ENCODE measurements at places on chromosomes 3 and 15.

GRCh38 chr3:33439546-33440327, 468 bp downstream of the UBP1 start:
- DNase-seq: peak; percentile 42

DNA sequence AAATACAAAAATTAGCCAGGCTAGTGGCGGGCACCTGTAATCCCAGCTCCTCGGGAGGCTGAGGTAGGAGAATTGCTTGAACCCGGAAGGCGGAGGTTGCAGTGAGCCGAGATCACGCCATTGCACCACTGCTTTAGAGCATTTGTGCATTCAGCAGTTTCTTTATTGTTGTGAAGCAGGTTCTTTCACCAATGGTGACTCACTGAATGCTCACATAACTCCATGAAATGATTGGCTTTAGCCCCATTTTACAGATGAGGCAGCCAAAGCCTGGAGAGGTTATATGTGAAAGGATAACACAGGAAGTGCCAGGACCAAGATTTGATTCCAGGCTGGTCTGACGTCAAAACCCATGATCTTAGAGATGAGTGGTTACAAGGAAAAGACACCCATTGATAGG, 195.2 kb downstream of the SLCO3A1 start:
- no peak for DNase-seq

GRCh38 chr3:142027735-142028134, 121.6 kb downstream of the TFDP2 start:
- DNase-seq: peak; percentile 44

DNA sequence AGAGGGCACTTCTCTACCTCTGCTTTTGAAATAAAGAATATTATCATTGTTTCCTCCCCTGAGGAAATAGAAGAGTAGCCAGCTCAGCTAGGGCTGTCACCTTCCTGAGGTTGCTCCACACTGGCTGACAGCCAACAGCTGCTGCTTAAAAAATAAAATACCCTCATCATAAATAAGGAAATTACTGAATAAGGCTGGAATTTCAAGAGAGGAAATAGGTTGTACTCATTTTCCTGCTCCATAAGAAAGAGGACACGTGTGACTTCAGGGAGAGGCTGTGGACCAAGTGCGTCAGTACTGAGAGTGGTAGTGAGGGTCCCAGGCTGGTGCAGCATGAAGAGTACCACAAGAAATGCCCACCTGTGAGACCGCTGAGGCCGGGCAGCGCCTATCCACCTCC, 8.1 kb upstream of the C2CD4B start:
- DNase-seq: no peak

DNA sequence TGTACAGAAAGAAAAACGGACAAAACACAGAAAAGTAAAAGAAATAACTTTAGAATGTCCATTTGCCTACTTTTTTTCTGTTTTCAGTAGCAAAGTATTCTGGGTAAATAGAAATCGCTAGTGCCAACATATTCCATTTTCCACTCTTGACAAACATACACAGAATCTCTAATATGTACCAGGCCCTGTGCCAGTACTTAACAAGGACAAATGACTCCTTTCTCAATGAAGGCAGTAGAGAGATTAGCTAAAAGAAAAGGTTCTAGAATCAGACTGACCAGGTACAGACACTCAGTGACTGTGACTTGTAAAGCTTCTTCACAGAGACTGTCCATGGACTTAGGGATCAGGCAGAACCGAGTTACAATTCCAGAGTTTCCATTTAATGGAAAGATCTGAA, 165.8 kb upstream of the STAC start:
- DNase-seq: no peak

- DNase-seq: no peak
These were observed 48.9 kb downstream of the PTPRG start for GRCh38 chr3:61610316-61610715.

DNA sequence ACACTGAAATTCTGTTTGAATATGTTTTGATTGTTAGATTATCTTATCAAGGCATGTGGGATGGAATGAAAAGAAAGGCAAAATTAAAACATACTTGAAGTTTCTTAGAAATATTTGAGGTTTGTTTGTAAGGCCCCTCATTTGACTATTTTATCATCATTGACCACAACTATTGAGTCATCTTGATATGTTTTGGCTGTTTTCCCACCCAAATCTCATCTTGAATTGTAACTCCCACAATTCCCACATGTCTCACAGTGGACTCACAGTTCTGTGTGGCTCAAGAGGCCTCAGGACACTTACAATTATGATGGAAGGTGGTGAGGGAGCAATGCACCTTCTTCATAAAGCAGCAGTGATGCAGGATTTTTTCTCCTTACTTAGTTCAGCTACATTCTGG, 917.1 kb downstream of the PLOD2 start:
- peak; percentile 41 for DNase-seq

GRCh38 chr3:105422645-105423044, 55.9 kb downstream of the ALCAM start:
- DNase-seq: no peak

- DNase-seq: no peak
These were observed 1.7 kb upstream of the COL7A1 start for GRCh38 chr3:48596676-48597407.

GRCh38 chr3:53092942-53093341, 37.3 kb downstream of the RFT1 start:
- DNase-seq: no peak

- DNase-seq: no peak
These were observed 1.3 kb upstream of the ATP2B2 start for GRCh38 chr3:10506696-10507095.

- DNase-seq: peak; percentile 46
These were observed 88.4 kb downstream of the ASB7 start for GRCh38 chr15:100690795-100691158.

DNA sequence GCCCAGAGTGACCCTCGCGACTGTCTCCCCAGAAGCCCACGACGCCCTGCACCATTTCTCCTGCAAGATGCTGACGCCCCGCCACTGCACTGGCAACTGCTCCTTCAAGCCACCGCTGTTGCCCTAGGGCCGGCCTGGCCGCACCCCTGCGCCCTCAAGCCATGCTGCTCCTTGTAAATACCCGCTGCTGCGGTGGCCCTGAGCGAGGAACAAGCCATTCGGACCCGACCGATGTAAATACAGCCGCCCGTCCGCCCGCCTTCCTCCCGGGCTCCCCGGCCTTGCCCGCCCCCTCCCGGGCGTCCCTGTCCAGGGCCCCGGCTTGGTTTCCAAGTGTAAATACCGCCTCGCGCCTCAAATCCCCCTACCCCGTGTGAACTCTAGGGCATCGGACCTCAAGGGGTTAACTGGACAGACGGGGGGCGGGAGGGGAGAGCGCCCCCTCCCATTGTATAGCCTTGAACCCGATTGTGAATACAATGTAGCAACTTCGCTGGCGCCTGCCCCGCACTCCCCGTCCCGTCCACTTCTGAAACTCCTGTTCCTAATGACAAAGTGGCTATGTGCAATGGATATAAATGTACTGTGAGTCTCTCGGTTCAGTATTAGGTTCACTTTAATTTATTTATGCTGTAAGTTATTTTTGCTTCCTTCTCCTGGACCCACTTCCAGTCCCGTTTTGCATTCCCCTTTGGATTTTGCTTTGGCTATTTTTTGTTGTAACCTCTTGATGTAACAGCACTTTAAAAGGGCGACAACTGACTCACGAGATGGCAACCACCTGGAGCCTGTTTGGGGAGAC, 5.9 kb downstream of the RNU6-1 start:
- DNase-seq: no peak

- no peak for DNase-seq
These were observed 74.7 kb downstream of the DPPA2 start for GRCh38 chr3:109241459-109242186.

DNA sequence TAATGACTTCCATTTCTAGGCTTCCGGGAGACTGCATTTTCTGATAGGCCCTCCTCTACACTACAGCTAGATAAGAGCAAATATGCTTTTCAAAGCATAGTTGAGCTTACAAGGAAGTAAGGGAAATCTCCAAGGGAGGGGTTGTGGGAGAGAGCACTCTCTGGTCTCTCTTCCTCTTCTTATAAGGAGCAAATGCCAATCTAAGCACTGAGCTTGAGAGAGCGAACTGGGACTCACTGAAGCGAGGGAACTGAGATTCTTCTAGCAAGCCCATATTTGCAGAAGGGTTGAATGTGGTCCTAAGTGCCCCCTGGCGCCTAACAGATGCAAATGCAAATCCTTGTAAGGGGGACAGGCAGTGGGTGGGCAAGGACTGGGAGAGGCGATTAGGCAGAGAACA, 164.8 kb downstream of the ERC2 start:
- DNase-seq: peak; percentile 35

DNA sequence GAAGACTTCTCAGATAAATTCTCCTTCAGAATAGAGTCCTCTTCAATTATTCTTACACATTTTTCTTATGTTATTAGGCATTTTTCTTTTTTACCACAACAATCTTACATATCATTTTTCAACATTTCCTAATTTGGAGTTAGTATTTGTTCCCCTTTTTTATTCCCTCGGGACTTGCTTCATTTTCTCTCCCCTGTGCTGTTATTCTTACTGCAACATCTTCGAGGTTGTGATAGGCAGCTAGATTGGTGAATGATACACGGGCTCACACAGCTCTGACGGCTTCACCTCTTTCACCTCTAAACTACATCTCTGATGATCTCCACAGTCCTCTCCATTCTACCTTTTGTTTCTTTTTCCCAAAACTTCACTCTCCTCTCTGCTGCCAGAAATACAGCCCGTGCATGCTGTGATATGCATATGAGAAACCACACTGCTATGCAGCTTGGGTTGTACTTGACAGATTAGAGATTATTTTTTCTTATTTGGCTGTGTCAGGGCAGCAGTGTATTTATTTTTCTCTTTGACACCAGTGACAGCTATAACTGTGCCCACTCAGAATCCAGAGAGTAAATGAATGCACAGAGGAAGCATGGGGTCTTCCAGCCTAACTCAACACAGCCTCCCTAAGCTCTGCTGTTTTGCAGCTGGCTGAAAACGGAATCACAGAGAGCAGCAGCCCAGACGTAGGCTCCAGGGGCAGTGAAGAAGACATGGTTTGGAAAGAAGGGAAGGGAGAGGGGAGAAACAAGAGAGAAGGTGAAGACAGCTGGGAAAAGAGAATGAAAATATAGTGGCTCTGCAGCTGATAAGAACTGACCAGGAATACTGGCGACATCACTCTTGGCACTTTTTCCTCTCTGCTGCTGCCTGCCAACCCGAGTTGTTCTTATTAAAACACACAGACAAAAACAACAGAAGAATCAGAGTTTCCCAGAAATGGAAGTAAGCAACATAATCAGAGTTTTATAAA, 61.8 kb downstream of the SLC9A9 start:
- DNase-seq: peak; percentile 27

- peak; percentile 78 for DNase-seq
These were observed 82.3 kb downstream of the IQSEC1 start for GRCh38 chr3:12990781-12991480.

- peak; percentile 18 for DNase-seq
These were observed 210.2 kb downstream of the ADAMTS17 start for GRCh38 chr15:100131321-100132224.

DNA sequence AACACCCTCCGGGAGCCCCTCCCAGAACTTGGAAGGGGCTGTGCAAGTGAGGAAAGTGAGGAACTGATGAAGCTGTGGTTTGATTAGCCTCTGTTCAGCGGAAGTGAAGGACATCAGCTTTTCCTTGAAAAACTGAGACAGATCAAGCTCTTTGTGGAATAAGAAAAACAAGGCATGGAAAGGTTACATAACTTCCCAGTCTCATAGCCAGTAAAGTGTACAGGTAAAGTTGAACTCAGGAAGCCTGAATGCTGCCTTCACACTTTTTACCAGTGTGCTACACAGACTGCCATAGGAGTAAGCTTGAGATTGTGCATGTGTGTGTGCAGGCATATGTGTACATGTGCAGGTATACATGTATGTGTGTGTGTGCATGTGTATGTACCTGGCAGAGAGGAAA, 293.2 kb downstream of the FGF12 start:
- no peak for DNase-seq

- peak; percentile 94 for DNase-seq
These were observed at the start of gene RPL22L1 for GRCh38 chr3:170869645-170870593. RPL22L1 (minus strand) TSS chr3:170870195; CDS start chr3:170870167, 28 bp downstream.

DNA sequence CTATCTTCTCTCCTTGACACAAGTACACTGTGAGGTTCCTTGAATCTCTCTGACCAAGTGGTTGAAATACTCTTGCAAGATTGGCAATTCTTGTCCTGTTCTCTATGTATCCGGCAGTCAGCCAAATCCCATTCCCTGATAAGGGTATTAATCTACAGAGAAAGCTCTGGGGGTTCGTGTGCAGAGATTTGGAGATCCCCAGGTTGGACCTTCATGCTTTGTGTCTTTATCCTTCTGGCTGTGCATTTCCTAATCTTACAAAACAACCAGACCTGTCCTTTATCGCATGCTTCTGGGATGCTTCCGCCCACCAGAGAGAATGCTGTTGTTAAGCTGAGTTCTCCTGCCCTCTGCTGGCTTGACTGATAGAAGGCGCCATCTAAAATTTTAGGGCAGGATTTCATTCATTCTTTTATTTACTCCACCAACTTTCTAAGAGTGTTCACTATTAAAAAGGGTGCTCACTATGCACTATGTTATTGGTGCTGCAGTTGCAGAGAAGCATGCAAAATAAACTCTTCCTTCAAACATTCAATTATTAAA, 8.6 kb upstream of the SST start:
- peak; percentile 75 for DNase-seq

DNA sequence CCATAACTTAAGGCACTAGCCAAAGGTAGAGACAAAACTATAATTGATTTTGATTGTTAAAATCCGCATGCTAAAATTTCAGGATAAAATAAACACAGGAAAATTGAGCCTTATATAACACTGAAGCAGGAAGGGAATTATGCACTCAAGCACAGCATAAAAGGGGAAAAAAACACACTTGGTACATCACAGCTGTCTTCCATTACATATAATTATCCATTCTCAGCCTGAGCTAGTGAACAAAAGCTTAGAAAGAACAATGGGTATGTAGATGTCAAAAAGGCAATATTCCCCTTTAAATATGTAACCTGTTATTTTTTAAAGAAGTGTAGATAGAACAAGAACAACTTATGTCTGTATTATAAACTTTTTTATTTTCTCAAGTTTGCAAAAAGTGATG, 899.2 kb downstream of the ROBO1 start:
- no peak for DNase-seq

GRCh38 chr3:10393514-10393913, 72.6 kb upstream of the SEC13 start:
- no peak for DNase-seq

DNA sequence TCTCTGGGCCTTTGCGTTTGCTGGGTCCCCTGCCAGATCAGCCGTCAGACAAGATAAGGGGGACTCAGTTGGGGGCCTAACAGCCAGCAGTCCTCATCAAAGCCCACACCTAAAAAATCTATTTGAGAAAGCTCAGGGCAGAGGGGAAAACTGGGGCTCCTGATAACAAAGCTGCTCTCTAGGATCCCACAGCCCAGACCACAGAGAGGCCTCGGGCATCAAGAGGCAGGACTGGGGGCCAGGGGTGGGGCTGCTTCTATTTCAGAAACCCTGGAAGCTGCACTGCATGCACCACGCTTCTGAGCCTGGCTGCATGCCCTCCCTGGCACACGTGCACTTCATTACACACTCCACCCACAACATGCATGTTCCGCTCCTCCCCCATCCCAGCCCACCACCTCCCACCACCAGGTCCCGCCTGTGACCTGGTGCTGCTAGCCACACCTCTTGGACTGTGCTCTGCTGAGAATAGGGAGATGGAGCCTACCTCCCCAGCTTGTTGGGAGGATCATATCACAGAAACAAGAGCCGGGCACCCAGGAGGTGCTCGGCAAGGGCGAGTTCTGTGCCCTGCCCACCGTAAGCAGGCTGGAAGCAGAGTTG, 26.6 kb downstream of the FBLN2 start:
- DNase-seq: no peak

- DNase-seq: no peak
These were observed 60.9 kb downstream of the ARNT2 start for GRCh38 chr15:80464951-80465625.
